Amniotic stem cell (primary cell): ENCODE measurements at places on chromosomes 13 and 19.
A peak's percentile ranks its signal among the peaks of the same experiment; 100 is the strongest.

DNA sequence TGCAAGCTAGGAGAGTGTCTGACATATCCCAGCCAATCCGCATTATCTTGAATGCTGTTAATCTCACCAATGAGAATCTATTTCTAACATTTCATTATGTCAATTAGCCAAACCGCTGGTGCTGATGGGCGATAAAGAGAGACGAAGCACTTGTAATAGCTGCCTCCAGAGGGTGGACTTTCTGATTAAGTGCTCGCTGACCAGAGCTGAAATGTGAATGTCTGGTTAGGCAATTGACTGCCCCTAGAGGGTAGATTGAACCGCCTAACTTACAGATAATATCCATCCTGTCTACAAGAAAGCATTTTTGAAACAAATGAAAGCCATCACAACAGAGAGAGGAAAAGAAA, 552 bp upstream of the GRWD1 start:
- DNase-seq, result peak; percentile 70

DNA sequence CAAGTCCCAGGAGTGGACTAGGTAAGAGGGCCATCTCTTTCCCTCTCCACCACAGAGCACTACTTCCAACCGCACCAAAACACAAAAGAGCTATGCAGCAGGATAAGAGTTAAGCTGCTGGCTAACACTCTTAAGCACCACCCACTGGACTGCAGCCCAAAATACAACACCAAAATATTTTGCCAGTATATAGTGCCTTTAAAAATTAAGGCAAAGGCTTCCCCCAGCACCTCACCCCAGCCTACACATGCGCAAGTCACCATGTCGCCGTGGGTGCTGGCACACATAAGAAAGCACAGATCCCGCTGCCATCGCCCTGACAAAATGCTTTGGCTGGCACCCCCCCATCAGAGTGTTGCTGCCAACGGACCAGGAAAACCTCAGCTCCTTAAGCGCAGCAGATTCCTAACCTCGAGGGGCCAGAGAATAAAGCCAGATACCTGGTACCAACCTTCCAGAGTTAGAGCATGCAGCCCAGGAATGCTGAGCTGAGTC, 608.3 kb downstream of the PCDH17 start:
- no peak for DNase-seq

DNA sequence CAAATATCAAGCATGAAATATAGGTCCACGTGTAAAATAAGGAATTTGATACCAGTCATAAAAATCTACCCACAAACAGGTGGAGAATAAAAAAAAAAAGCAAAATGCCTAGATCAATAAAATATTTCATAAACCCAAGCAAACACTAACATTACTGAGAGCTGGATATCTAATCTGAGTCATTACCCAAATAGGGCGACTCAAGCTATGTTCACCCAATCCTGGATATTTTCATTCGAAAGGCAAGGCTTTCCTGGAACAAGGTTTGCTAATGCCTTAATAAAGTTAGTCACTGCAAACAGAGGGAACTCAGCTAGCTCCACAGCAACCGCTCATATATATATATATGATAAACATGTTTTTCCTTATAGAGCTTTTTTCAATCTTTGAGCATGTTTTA, 33.5 kb upstream of the TM9SF2 start:
- peak; percentile 3 for DNase-seq

DNA sequence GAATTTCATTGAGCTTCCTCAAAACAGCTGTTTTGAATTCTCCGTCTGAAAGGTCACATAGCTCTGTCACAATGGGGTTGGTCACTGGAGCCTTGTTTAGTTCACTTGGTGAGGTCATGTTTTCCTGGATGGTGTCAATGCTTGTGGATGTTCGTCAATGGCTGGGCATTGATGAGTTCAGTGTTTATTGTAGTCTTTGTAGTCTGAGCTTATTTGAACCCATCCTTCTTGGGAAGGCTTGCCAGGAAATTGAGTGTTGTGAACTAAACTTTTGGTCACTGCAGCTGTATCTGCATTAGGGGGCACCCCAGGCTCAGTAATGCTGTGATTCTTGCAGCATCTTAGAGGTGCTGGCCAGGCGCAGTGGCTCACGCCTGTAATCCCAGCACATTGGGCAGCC, 22.0 kb downstream of the BLOC1S3 start:
- no peak for DNase-seq

GRCh38 chr13:64755961-64756360, 2474.2 kb downstream of the PCDH9 start:
- DNase-seq, result no peak

DNA sequence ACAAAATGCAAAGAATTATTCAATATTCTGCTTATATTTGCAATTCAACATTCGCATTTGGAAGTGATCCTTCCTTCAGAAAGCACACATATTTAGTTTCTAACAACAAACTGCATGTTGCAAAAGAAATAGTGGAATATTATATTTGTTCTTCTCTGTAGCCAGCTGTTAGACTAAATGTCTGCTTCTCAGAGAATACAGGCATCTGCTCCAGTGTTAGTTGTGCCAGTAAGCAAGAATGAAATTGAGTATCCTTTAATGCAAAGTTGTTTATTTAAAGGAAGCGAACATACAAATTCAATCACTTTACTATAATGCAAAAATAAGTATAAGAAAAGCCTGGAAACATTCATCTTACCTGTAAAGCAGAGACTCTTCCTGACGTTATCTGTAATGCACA, 663 bp downstream of the SLITRK6 start:
- DNase-seq, result no peak

GRCh38 chr19:12666265-12667048, at the start of the genes MAN2B1 and WDR83:
MAN2B1 (minus strand) TSS chr19:12666742; CDS start chr19:12666701, 41 bp downstream.
WDR83 (plus strand) TSS chr19:12666807; CDS start chr19:12669791, 2,984 bp downstream.
- peak; percentile 68 for DNase-seq

GRCh38 chr19:18636969-18637629, at the start of gene KLHL26:
KLHL26 (plus strand) TSS chr19:18637028; CDS start chr19:18637055, 27 bp downstream.
- DNase-seq, result no peak

DNA sequence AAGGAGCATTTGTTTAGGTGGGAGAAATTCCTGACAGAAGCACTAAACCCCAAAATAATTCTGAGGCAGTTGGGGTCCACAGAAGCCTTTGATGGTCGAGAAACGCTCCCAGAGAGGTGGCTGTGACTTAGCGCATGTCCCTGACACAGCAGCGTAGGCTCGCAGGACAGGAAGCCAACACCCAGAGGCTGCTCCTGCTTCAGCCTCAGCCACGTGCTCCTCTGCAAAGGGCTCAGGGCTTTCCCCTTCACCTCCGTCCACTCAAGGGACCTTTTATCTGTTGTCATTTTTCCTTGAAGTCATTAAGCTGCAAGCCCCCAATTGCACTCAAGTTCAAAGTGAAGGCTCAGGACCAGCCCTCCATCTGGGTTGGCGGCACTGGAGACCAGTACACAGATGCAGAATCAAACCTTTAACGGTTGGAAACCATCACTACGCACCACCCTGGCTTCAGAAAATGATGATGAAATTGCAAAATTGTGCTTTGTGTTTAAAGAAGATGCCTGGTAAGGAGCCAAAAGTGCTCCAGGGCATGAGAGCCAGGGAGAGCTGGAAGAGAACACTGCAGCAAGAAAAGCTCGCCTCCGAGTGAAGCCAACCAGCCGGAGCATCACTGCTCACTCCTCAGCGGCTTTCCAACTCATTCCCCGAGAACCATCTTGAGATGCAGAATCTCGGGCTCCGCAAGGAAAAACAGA, 219.6 kb downstream of the RAP2A start:
- DNase-seq, result peak; percentile 1

DNA sequence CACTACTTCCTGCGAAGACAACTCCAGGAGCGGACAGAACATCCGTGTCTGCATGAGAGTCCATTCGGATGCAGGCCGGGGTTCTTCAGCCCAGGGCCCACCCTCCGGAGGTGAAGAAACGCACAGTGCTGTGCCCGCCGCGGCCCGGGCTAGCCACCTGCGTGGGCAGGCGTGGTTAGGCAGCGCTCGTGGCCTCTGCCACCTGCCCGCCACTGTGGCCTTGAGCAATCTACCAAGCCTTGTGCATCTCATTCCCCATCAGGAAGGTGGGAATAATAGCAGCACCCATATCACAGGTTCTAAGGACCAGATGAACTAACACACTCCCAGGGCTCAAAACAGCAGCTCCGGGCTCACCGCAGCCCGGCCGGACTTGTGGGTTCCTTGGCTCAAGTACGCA, 26.7 kb upstream of the PABPC3 start:
- DNase-seq, result no peak

DNA sequence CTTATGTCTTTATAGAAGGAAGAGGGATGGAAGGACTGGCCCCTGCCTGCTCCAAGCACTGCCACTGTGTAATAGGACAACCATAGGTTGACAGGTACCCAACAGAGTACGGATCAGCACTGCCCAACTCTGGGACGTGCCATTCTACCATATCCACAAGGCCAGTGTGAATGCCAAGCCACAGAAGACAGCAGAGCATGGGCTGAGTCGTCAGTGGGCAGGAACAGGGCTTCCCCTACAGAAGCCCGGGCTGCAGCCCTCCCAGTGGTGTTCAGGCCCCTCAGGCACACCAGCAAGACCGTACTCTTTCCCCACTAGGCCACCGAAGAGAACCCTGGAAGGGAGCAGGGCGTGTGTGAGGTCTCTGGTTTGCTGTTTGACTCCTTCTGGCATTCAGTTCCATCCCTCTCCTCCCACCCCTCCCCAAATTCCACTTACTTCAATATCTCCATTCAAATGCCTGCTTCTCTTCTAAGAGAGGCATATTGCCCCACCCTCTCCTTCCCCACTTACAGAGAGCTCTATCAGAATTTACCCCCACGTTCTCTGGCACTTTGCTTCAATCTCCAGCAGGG, 209.4 kb downstream of the FOXO1 start:
- DNase-seq, result no peak

DNA sequence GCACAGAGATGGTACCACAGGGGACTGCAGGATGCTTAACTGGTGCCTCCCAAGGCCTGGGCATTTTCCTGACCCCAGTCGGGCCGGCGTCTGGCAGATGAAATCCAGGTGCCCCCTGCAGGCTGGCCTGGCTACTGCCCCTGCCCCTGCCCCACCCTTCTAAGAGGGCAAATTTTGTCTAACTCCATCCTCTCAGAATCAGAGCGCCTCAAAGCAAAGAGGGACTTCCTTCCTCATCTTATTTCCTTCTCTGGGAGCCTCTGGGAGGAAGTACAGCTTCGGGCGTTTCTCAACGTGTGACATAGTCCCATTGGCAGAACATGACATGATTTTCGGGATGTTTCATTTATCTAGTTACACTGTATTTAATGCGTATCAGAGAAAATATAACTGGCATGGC, 2.7 kb downstream of the PRKACA start:
- DNase-seq, result no peak

DNA sequence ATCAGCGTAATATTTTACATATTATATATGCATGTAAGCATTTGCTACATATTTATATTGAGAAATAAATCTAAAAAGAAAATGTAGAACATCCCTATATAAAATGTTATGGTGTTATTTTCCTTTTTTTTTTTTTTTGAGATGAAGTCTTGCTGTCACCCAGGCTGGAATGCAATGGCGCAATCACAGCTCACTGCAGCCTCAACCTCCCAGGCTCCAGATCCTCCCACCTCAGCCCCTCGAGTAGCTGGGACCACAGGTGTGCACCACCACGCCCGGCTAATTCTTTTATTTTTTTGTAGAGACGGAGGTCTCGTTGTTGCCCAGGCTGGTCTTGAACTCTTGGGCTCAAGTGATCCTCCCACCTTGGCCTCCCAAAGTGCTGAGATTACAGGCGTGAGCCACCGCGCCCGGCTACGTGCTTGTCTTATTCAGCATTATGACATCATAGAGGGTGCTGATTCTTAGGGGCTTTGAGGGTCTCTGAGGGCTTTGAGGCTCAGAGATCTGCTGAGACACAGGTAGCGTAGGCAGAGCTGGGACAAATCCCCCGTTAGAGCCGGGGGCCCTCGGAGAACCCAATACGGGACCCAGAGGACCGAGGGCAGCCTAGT, 101.9 kb downstream of the GADD45B start:
- DNase-seq, result no peak

- no peak for DNase-seq
Observed at GRCh38 chr13:99941086-99941485, 30.5 kb downstream of the ZIC5 start.
